ENCODE measurements at places on chromosomes 2 and 18.

GRCh38 chr2:95329401-95329800, 32.3 kb downstream of the KCNIP3 start:
- DNase-seq = no peak

DNA sequence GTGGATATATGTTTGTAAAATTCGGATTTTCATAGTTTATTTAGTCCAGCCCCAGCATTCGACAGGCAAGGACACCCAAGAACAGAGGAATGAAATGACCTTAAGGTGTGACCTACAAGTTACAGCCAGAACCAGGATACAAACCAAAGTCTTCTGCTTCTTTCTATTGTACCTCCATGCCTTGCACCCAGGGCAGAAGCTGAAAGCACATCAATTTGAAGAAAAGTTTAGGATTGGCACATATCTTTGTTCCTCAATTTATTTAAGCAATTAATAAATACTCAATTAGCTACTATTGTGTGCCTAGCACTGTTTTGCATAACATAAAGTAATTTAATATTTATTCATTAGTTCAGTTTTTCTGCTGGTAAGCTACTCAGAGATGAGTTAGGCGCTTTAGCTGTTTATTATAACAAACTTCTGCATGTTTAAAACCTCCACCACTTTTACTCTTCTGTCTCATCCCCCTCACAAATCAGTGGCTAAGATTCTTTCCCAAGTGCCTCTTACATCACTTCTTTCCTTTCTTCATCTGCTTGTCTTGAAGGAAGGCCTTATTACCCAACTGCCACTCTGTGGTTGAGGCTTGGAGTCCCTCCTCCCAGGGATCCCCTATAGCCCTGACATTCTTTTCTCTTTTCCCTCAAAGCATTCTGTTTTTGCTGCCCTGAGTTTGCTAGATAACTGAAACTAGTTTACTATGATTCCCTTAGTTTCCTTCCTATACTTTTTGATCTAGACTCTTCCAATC, 37.1 kb upstream of the DARS1 start:
- DNase-seq = no peak

GRCh38 chr2:49490710-49491109, 336.4 kb upstream of the FSHR start:
- DNase-seq = no peak

GRCh38 chr2:161353543-161353942, 45.3 kb downstream of the PSMD14 start:
- no peak for DNase-seq

DNA sequence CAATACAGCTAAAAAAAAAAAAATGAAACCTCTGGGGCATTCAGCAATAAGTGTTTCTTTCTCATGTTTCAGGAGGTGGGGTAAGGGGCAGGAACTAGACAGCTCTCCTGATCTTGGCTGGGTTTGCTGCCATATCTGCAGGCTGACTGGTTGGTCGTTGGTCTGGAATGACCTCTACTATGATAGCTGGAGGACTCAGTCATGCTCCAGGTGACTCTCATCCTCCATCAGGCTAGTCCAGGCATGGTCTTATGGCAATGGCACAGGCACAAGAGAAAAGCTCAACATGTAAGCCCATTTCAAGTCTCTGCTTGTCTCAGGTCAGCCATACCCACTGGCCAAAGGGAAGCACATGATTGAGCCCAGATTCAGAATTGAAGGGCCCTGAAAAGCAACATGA, 9.5 kb upstream of the SLC1A4 start:
- DNase-seq = no peak

Measured in stimulated activated CD8-positive, alpha-beta memory T cell treated with anti-CD3 and anti-CD28 coated beads, Interleukin-2, amount 100 ng/mL, for 1 hour (primary cell).